Activated T-cell treated with anti-CD3 and anti-CD28 coated beads, Interleukin-2, amount 50 U/mL, for 72 hours (primary cell): ENCODE measurements at places on chromosomes 3 and 15. TPM values are rescaled to one million over a fixed set of nuclear protein-coding genes. Genes with fewer than 3 reads are reported as not detected.

Gene IL17RE
- 5.5 TPM for total RNA-seq

Gene SUCLG2
- total RNA-seq: 39.5 TPM

Gene GCSAM
- 26.5 TPM for total RNA-seq

DNA sequence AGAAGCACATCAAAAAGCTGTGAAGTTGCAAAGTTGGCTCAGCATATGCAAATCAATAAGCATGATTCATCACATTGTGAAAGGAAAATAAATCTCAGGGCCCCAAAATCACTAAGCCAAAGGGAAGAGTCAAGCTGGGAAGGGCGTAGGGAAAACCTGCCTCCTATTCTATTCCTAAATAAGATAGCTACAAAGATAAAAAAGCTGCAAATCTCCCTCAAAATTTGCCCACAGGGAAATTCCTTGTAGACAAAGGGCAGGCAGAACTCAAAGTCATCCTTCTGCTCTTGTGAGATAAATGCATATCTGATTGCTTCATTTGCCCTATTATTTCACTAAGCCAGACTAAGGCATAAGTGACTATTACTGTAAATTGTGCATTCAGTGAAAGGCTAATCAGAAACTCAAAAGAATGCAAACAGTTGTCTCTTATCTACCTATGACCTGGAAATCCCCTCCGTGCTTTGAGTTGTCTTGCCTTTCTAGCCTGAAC is 30.5 kb upstream of the CCNL1 start:
- no peak for DNase-seq
